ENCODE measurements at places on chromosomes 4 and X.
A peak's percentile ranks its signal among the peaks of the same experiment; 100 is the strongest.

GRCh38 chrX:54029529-54030143, 14.6 kb downstream of the PHF8 start:
- no peak for DNase-seq

GRCh38 chr4:104866809-104867208, 279.9 kb upstream of the TET2 start:
- DNase-seq: no peak

GRCh38 chr4:89681219-89681618, 155.7 kb downstream of the SNCA start:
- DNase-seq: no peak

GRCh38 chr4:41281038-41281634, 24.4 kb downstream of the UCHL1 start:
- peak; percentile 12 for DNase-seq

DNA sequence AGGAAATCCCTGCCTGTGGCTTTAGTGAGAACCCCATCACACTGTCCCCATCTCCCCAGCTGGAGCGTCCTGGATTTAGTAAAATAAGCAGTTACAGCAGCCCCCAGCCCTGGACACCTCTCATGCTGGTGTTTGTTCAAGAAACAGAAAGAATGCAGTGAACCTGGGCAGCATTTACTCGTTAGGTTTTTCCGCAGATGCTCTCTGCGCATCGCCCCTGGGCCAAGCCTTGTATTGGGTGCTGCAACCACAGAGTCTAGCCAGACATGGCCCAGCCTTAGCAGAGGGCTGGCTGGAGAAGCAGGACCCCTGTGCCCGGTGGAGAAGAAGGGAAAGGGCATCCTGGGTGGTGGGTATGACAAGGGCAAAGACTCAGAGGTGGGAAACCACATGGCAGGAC, 136.3 kb upstream of the PSAPL1 start:
- no peak for DNase-seq

GRCh38 chr4:107379054-107379869, 340.8 kb downstream of the PAPSS1 start:
- DNase-seq: no peak

DNA sequence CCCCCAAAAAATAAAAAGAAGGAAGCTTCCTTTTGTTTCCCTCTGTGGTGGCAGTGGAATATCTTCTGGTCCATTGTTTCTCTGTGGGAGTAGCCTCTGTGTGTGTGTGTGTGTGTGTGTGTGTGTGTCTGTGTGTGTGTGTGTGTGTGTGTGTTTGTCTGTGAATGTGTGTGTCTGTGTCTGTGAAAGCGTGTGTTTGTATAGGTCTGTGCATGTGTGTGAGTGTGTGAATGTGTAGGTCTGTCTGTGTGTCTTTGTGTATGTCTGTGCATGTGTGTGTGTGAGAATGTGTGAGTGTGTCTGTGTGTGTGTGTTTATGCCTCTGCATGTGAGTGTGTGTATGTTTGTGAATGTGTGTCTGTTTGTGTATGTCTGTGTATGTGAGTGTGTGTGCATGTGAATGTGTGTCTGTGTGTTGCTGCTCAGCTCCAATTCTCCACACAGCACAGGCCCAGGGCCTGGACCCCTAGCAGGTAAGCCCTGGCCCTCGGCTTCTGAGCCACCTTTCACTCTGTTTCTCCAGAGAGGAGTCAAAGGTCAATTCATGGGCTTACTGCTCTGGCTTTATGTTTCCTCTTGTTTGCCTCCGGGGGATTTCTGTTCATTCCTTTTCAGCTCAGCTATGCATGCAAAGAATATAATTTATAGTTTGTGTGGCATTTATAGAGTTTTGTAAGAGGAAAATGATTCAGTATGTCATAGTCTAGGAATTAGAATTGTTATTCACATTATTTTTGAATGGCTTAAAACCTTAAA, 89.8 kb downstream of the UCHL1 start:
- DNase-seq: no peak

GRCh38 chr4:156568484-156568883, 403.1 kb downstream of the PDGFC start:
- no peak for DNase-seq

Data from activated CD4-positive, CD25-positive, alpha-beta regulatory T cell treated with anti-CD3 and anti-CD28 coated beads, Interleukin-2, amount 50 U/mL, for 16 hours (primary cell).